Umbilical cord (tissue), 2 donors: ENCODE measurements at places on chromosomes 7 and 10. TPM values are rescaled to one million over a fixed set of nuclear protein-coding genes. Genes with fewer than 3 reads are reported as not detected.

- no peak for DNase-seq
Measured at GRCh38 chr10:130728531-130729215, 582.8 kb downstream of the TCERG1L start.

- DNase-seq: peak; percentile 91
Measured at GRCh38 chr7:151088856-151089699, 2.8 kb downstream of the AGAP3 start.

The THSD7A gene
- 7.0 TPM for total RNA-seq

The PALD1 gene
- 4.8 TPM for total RNA-seq

DNA sequence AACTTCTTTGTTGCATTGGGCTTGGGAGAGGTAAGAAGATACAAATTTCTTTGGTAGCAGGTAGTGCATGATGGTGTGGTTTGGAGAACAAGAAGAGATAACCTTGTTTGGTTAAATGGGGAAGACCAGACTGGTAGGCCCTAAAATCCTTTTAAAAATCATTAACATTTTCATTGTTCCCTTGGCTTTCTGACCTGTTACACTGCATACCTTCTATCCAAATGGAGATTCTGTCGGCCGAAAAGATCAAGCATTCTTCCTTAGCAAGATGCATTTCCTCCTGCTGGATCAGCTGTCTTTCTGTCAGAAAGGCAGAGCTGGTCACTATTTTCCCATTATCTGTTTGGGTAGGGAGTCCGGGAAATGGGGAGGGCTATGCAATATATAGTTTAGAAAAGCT, 33.7 kb downstream of the AGK start:
- DNase-seq: no peak

DNA sequence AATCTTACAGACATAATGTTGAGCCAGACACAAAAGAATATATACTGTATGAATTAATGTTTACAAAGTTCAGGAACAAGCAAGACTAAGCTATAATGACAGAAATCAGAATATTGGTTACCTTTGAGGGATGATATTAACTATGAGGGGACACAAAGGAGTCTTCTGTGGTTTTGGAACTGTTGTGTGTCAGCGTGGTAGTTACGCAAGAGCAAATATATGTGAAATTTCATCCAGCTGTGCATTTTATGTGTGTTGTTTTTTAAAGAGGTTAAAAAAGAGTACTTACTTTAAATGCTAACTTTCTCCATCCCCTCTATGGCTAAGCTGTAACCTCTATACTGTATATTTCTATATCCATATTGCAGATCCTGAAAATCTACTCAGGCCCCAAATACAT, 14.9 kb downstream of the SLC25A28 start:
- DNase-seq: no peak

DNA sequence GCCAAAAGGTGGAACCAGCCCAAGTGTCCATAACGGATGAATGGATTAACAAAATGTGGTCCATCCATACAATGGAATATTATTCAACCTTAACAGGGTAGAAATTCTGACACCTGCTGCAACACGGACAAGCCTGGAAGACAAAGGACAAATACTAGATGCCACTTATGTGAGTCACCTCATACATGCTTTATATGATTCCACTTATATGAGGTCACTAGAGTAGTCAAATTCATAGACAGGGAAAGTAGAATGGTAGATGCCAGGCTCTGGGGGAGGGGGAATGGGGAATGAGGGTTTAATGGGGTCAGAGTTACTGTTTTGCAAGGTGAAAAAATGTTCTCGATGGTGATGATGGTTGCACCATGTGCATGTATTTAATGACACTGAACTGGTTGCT, 34.0 kb upstream of the CYTH3 start:
- DNase-seq: no peak

DNA sequence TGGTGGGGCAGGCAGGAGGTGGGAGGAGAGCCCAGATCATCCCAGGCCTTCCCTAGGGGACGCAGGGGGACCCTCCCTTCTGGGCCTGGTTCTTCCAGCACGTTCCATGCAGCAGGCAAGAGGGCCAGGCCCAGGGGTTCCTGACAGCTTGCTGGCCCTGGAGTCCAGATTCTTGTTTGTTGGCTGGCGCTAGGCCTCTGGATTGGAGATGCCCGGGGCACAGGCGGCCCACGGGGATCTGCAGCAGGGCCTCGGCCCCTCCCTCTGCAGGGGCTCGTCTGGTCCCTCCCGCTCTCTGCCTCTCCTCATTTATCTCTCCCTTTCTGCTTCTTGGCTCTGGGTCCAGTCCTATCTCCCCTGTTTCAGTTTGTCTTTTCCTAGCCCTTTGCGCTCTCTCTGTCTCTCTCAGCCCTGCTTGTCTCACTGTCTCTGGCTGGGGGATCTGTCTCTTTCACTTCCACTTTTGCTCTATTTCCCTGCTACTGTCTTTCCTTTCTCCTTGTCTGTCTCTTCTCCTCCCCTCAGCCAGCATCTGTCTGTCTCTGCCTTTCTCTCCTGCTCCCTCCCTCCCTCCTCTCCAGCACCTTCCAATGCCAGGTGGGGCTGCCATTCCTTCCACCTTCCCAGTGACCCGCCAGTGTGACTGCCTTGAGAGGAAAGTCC, 1.1 kb upstream of the AQP1 start:
- peak; percentile 63 for DNase-seq

DNA sequence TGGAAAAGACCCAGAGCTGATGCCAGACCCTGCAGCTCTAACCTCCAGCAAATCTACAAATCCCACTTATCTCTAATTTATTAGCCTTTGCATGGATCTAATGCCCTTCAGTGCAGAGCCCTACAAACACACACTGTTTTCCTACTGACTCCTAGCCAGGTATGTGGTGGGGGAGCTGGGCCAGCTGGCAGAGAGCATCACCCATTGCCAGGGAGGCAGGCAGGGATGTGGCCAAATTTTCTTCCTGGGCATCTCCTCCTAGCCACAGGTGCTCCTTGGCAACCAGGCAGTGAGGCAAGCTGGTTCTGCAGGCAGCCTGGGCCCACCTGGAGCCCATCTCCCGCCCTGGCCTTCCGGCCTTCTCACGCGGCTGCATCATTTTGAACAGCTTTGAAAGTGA, 55.9 kb upstream of the EMX2 start:
- DNase-seq: no peak

DNA sequence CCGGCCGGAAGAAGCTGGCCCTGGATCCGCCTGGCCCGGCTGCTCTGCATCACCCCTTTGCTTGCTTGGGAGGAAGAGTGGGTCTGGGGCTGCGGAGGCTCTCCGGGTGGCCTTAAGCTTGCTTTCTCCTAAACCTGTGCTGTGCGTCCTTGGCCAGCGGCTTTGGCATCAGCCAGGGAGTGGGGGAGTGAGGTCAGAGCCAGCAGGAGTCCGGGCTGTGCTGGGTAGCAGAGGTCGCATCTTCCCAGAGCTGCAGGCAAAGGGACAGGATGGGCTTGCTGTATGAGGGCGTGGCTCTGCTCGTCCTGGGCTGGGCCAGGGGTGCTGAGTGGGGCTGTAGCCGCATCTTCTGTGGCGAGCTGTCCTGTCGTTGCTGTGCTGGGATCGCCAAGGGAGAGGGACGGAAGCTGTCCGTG, 21.1 kb downstream of the BNIP3 start:
- no peak for DNase-seq

GRCh38 chr10:78760463-78761310, 308.1 kb upstream of the ZMIZ1 start:
- DNase-seq: no peak

DNA sequence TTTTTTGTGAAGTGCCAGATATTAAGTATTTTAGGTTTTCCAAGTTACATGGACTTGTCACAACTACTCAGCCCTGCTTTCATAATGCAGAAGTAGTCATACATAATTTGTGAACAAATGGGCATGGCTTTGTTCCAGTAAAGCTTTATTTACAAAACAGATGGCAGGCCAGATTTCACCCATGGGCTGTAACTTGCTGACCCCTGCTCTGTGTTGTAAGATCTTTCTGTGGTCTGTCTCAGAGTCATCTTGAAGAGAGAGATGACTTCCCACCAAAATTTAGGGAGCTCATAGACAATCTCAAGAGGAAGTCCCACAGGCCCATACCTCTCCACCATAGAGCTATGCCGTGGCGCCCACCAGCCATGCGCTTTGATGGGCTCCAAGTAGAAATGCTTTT, 616.1 kb downstream of the LRMDA start:
- no peak for DNase-seq

The MRPS33 gene
- 26.5 TPM for total RNA-seq

The SOSTDC1 gene
- 1.9 TPM for total RNA-seq

DNA sequence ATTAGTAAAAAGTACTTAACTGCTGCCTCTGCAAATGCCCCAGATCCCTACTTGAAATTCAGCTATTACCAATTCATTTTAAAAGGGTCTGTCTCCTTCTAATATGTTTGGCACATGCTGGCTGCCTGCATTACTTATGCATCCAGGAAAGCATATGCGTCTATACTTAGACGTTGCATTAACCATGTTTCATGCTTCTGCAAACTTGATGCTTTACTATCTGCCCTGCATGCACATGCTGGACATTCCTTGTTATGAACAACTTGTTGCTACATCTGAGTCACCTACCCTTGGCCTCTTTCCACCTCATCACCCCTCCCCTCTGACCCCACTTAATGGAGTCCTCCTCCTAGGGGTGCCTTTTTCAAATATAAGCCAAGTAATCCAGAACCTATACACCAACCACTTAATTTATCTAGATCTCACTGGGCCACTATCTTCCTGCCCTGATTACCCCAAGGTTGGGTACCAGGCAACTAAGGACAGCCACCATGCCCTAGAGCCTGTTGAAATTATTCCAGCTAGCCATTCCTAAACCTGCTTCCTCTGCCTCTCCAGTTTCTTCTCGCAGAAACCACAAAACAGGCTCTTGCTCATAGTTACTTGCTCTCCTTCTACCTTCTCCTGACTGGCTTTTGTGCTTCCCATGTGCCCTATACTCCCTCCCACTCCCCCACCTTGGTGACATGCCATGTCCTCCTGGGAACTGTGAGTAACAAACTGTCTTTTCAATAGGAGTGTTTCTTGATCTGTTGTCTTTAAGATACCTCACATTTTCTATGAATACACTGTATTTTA, 1187.9 kb downstream of the REEP3 start:
- DNase-seq: no peak

- DNase-seq: peak; percentile 27
Measured at GRCh38 chr7:33809228-33809627, 96.1 kb upstream of the BMPER start.

DNA sequence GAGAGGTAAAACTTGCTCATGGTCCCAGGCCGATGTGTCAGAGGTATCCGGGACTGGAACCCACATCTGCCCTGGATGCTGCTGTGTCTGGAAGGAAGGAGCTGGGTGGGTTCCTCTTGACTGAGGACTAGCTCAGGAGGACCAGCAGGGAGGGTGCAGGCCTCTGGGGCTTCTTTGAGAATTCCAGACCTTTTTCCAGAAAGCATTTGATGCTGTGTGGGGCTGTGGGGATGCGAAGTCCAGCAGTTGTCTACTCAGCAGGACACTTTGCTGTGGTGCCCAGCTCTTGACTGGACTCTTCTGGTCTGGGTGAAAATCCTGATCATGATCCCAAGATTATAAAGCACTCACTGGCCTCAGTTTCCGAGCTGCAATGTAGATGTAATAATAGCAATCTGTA, 1.7 kb downstream of the RAMP3 start:
- no peak for DNase-seq

DNA sequence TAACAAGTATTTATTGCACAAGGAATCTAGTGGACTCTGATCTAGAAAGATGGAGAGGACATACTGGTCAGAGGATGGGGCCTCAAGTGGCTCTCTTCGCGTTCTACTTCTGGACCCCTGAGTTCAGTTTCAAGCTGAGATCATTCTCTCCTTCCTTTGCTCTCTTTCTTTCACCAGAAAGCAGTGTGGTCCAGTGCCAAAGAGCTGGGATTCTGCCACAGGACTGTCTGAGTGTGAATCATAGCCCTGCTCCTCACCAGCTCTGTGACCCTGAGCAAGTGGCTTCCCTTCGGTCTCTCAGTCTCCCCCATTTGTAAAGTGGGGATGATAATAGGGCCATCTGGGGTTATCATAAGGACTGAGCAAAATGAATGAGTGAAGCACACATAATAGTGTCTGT, 715.2 kb downstream of the SUGCT start:
- DNase-seq: no peak

The LRRC17 gene
- 3.1 TPM for total RNA-seq

- DNase-seq: no peak
Measured at GRCh38 chr7:98869027-98869596, 702 bp downstream of the TMEM130 start.

GRCh38 chr7:140881507-140882228, 43.1 kb downstream of the BRAF start:
- no peak for DNase-seq

DNA sequence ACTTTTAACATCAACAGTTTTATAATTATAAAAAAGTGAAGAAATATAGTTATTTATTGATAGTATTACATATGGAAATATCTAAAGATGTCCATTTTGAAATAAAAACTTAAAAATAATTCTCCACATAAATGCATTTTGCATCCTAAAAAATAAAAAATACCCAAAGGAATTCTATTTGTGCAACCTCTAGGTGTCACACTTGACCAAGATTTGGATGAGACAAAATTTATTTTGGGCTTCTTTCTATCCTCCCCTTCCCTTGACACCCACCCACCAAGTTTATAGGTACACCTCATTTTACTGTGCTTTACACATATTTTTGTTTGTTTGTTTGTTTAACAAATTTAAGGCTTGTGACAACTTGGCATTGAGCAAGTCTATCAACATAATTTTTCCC, 3.3 kb upstream of the THSD7A start:
- no peak for DNase-seq

DNA sequence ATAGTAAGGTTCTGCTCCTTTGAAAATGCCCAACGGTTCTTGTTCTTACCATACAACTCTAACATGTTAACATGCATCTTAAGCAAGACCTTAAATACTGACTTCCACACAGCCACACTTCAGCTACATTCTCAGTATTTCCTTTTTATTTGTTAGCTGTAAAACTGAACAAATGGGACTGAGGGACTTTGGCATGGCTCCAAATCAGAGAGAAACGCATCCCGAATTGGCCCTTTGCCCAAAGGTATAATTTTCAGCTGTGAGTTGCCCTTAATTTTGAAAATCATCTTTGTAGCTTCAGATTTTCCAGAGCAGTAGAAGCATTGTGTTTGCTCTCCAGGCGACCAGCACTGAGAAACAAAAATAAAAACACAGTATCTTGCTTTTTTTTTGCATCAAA, 56.4 kb downstream of the NEUROD6 start:
- no peak for DNase-seq
